PC-9 (cell line): ENCODE measurements at places on chromosomes 2 and 18. TPM values are rescaled to one million over a fixed set of nuclear protein-coding genes. Genes with fewer than 3 reads are reported as not detected.

The GATA6 gene
- 9.1 and 12.3 TPM in 2 replicates for total RNA-seq

The RAPH1 gene
- total RNA-seq, result 16.5 and 16.8 TPM in 2 replicates

The RPRD1A gene
- 29.2 and 34.2 TPM in 2 replicates for total RNA-seq

The TXNDC2 gene
- total RNA-seq, result 0.11 TPM in 1 of 2 replicates, not detected in the other

The DLGAP1 gene
- 0.13 TPM in 1 of 2 replicates, not detected in the other for total RNA-seq

The UGT1A4 gene
- 73.6 and 93.0 TPM in 2 replicates for total RNA-seq

The PRSS56 gene
- not detected in 2 replicates for total RNA-seq

The C1QL2 gene
- total RNA-seq, result not detected in 2 replicates

The ARL6IP6 gene
- 24.5 and 27.2 TPM in 2 replicates for total RNA-seq

The SP5 gene
- total RNA-seq, result 1.9 and 7.3 TPM in 2 replicates

The PSME4 gene
- 58.3 and 99.5 TPM in 2 replicates for total RNA-seq

The CACNB4 gene
- 0.73 and 0.98 TPM in 2 replicates for total RNA-seq

The DUSP2 gene
- total RNA-seq, result 4.0 and 5.2 TPM in 2 replicates

The SERPINE2 gene
- 110 and 155 TPM in 2 replicates for total RNA-seq

The ST8SIA3 gene
- not detected in 2 replicates for total RNA-seq

The WDR12 gene
- total RNA-seq, result 38.7 and 45.3 TPM in 2 replicates

The SUPT7L gene
- 29.3 and 33.0 TPM in 2 replicates for total RNA-seq

The FOXD4L1 gene
- total RNA-seq, result 0.28 and 0.43 TPM in 2 replicates

The CRYGC gene
- total RNA-seq, result not detected in 2 replicates

The RGPD8 gene
- 5.0 and 7.0 TPM in 2 replicates for total RNA-seq

The IL1R1 gene
- total RNA-seq, result 5.0 and 6.5 TPM in 2 replicates

The UNC80 gene
- not detected in 2 replicates for total RNA-seq

The MTCL1 gene
- total RNA-seq, result 29.6 and 30.0 TPM in 2 replicates

The ERICH2 gene
- 1.7 and 2.0 TPM in 2 replicates for total RNA-seq
